Foreskin fibroblast (primary cell): ENCODE measurements at places on chromosomes 1 and 21.

- DNase-seq = no peak
Measured at GRCh38 chr1:117685936-117686806, 80.3 kb downstream of the TENT5C start.

DNA sequence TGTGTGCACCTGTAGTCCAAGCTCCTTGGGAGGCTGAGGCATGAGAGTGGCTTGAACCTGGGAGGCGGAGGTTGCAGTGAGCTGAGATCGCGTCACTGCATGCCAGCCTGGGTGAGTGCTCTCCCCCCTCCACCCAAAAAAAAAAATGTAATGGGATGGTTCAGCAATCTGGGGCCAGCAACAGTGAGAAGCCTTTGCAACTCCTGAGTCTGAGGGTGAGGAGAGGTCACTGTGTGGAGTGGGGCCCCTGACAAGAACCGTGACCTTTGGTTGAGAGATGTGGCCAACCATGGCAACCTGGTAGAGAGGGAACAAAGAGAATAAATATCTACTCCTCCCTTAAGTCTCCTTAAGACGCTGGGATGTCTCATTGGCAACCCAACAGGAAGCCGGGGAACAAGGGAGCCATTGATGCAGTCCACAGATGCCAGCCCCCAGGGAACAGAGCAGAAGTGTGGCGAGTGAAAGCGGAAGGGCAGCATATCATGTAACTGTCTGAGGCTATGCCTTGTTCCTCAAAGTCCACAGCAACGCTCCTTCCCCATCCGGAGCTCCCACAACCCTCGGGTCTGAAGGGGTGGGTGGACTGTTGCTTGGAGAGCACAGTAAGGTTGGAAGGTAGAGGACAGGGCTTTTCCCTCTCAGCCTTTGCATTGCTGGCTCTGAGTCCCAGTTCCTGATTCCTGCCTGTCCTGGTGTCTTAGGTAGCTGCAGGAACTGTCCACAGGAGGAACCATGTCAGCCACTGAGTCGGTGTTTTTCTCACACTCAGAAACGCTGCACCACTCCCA lies 8.3 kb downstream of the TRNP1 start:
- DNase-seq = peak; percentile 89

- DNase-seq = peak; percentile 8
Measured at GRCh38 chr1:177385760-177386698, 215.3 kb downstream of the BRINP2 start.

GRCh38 chr1:197453376-197454058 lies 185.5 kb downstream of the CRB1 start:
- peak; percentile 14 for DNase-seq

DNA sequence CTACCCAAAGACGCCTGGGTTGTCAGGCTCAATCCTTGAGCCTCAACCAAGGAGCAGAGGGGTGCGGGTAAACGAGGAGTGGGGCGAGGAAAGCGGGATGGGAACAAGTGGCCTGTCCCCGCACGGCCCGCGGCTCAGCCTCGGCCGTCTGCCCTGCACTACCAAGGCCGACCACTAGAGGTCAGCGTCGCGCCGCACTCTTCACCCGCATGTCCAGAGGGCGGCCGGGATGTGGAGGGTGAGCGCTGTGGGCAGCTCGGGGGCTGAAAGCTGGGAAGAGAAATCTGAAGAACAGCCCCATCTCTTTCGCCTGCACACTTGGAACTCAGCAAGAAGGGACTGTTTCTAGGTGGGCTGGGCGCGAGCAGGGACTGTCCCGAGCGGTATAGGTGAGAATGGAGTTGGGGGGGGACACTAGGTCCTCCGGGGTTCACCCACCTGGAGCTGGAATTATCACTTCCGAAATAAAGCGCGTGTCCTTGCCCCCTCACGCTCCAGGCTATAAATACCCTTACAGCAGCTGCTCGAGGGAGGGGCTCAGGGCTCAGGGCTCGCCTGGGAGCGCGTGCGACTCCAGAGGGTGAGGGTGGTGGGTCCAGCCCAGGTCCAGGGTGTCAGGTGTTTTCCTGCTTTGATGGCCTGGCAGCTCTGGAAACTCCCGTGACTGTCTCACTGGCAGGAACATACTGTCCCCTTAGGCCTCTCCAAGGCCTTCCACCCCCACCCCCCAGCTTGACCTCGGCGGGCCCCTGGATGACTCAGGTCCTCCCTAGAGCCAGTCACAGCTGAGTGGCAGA lies 9.8 kb downstream of the SLC30A2 start:
- peak; percentile 57 for DNase-seq

DNA sequence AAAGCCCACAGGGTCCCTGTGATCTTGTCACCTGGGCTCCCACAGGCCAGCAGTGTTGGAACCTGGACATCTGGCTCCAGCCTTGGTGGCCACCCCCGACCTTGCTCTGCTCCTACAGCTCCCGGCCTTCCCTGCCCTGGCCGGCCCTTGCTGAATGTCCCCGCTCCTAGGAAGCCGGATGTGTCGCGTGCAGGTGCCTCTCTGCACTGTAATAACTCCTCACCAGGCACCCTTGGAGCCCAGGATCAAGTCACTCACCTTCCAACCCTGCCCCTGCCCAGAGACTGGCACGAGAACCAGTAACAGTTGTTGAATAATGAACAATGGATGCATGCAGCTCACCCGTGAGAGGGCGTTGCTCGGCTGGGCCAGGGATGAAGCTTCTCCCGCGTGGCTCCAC lies 12.1 kb downstream of the PDE9A start:
- DNase-seq = no peak

DNA sequence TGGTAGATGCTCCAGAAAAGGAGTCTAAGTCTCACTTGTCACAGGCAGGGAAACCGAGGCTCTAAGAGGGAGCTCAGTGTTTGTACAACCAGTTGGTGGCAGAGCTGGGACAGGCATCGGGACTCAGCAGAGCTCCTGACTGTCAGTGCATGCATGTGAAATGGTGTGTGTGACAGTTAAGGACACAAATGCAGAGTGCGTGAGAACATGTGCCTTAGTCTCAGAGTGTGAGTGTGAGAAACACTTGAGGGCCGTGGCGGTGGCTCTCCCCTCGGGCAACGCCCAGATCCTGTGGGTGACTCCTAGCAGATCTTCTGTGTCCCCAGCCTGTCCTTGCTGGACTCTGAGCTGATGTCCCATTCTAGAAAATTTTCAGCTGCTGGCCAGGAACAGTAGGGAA lies 362.6 kb downstream of the MATN1 start:
- DNase-seq = no peak

DNA sequence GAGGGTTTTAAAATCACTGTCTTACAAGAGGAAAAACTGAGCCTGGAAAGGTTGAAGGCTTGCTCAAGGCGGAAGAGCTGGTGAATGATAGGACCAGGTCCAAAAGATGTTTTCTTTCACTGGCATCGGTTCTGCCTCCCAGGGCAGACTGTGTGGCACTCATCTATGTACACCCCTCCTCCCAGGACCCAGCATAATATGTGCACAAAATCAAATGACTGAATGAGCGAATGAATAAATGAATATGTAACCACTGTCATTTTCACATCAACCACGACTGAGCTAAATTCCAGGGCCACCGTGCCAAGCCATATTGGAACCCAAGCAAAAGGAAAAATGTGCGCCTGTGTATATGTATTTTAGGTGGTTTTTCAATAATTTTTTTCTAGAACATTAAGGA lies 99.3 kb upstream of the ZBTB40 start:
- DNase-seq = no peak

DNA sequence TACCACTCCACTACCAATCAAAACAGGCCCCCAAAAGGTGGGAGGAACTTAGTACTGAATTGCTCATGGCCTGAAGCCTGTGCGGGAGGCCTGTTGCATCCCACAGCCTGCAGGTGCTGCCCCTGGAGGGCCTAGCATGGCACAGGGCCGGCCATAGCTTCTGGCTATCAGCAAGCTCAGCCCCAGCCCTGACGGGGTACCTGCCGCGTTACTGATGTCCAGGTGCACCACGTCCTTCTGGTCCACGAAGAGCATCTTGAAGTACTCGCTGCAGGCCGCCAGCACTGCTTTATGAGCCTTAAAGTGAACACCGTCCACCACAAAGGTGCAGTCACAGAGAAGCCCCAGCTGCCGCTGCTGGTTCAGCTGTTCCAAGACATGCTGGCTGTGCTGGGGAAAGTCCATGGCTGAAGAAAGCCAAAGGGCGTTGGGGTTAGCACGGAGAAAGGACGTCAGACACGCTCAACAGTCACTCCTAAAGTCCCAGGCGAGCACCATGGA lies 27.8 kb downstream of the ZBTB17 start:
- no peak for DNase-seq

DNA sequence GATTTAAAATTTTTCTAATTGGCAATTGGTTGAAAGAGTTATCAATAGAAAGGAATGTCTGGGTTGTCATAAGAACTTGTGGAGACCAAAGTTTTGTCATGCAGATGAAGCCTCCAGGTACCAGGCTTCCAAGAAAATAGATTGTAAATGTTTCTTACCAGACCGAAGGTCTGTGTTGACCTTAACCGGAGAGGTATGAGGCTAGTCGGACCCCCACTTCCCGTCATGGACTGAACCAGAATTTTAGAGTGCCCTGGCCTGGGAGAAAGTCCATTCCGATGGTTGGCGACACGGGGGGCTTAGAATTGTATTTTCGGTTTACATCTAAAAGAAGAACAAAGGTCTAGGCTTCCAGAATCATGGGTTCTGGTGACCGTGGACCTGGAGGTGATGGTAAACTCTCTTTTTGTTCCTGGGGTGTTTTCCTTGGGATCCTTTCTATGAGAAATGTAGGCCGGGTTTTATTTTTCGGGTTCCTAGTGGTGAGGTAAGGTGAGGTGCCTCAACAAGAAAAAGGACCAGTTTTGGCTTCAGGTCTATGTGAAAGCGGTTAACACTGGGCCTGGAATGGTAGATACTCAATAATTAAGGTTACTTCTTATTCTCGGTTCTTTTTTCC lies 405 bp upstream of the UHMK1 start:
- no peak for DNase-seq

DNA sequence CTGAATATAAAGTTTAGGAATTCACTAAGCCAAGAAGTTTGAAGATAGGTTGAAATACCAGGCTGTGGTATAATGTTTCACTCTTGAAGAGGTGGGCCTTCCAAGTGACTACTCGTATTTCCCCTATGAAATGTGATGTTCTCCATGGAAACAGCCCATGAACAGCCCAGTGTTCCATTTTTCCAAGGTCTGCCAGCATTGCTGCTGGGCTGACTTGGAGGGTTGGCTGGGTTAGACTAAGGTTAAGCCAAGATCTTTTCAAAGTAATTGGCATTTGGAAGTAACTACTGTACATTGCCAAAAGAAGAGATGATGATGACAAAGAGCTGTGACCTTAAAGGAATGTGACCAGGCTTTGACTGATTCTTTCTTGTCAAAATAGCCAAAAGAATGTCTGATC lies 73.8 kb downstream of the RPE65 start:
- DNase-seq = peak; percentile 46

GRCh38 chr21:14541841-14542490 lies 4.1 kb downstream of the SAMSN1 start:
- DNase-seq = no peak

GRCh38 chr1:175804561-175804960 lies 61.2 kb upstream of the TNR start:
- no peak for DNase-seq

- no peak for DNase-seq
Measured at GRCh38 chr1:175618559-175618958, 124.8 kb downstream of the TNR start.

DNA sequence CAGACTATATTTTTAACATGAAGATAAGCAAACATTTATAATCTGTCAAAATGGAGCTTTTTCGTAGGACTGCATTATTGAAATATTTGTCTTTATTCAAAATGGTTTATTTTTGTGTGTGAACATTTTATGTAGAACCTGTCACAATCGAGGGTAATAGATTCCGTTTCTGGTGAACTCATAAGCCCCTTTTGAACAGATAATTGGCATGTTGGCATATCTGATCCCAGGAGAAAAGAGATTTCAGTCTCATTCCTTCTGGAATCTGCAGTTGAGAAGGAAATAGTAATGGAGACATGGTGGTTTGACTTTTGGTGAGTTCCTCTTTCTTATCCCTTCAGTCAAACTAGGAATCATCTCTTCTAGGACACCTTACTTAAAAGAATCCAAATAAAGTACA lies 427.9 kb upstream of the B3GALT2 start:
- DNase-seq = no peak

GRCh38 chr1:185325413-185325812 lies 8.4 kb upstream of the IVNS1ABP start:
- peak; percentile 31 for DNase-seq

DNA sequence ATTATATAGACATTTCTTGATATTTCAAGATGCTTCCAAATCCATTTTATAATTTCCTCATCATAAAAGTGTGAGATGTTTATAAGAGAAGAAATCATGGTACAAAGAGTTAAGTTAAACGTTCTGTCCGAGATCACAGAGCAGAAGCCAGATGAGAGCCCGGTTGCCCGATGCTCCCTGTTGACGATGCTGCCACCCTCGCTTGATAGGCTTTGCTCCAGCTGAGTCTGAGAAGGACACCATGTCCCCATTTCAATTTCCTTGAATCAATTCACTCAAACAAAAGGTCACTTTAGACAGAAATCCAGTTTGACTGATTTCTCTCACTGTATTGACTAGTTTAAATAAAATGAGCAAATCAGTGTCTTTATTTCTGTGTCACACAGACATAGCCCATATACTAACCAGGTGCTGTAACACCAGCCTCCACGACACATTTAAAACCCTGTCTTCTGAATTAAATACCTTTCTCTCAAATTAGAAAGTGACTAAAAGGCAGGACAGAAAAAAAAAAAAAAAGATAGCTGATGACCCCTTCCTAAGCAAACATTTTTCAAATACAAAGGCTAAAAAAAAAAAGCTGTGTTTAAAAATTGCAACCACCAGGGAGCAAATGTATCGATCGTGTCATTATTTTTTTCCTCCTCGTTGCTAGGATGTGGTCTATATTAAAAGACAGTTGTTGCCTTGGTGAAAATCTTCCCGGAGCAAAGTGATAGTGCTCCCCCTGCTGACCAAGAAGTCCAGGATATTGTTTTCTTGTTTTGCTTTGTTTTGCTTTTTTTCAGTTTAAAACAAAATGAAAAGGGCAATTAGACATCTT lies 35.2 kb downstream of the DNASE2B start:
- DNase-seq = peak; percentile 57

GRCh38 chr1:17400725-17401341 lies 28.8 kb downstream of the PADI6 start:
- DNase-seq = no peak

DNA sequence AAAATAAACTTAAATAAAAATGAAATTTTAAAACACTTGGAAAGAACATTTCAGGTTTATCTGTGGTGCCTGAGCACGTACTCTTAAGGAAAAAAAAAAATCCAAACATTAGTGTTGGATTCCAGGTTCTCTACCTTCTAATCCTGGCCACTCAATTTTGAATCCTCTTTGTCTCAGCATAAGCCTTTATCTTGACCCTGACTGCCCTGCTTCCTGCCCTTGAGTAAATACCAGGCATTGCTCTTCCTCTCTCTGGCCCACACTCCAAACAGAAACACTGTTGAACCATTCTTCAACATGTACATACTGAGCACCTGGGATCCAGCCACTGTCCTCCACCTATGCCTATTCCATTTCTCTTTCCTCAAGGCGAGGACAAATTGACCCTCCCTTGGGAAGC lies 11.4 kb upstream of the VANGL1 start:
- no peak for DNase-seq

GRCh38 chr21:27569091-27569490 lies 602.2 kb upstream of the ADAMTS5 start:
- peak; percentile 66 for DNase-seq

- peak; percentile 35 for DNase-seq
Measured at GRCh38 chr21:45336870-45337269, 49.2 kb upstream of the POFUT2 start.

- peak; percentile 80 for DNase-seq
Measured at GRCh38 chr1:182595641-182596240, 6.7 kb upstream of the RNASEL start.
